ENCODE measurements at places on chromosomes 3 and 15. TPM values are rescaled to one million over a fixed set of nuclear protein-coding genes. Genes with fewer than 3 reads are reported as not detected.

- no peaks in the 10 kb centered on the region for H3K27me3 ChIP-seq
- no peak overlapping the region for H3K4me3 ChIP-seq
- H3K4me1 ChIP-seq, result no peaks in the 10 kb centered on the region
- DNase-seq, result no peak
- H3K27ac ChIP-seq, result no peak overlapping the region
Observed at GRCh38 chr3:66153481-66154443, 67.0 kb upstream of the SLC25A26 start.

GRCh38 chr3:109702252-109702651, 364.9 kb upstream of the DPPA4 start:
- H3K27ac ChIP-seq, result no peak overlapping the region
- DNase-seq, result no peak
- 0 out of 2 replicates have a peak, but pooled peaks cover 4% of the 10 kb centered on the region for H3K36me3 ChIP-seq

GRCh38 chr3:111741181-111741580, 117.9 kb upstream of the PHLDB2 start:
- no peaks in the 10 kb centered on the region for H3K4me1 ChIP-seq
- no peak for DNase-seq
- no peaks in the 10 kb centered on the region for H3K36me3 ChIP-seq
- no peak overlapping the region for H3K4me3 ChIP-seq

GRCh38 chr3:88983458-88983857, 124.0 kb upstream of the EPHA3 start:
- H3K27ac ChIP-seq, result no peak overlapping the region
- no peak for DNase-seq
- no peak overlapping the region for H3K4me3 ChIP-seq

- no peaks in the 10 kb centered on the region for H3K27me3 ChIP-seq
- no peak overlapping the region for H3K4me3 ChIP-seq
- H3K36me3 ChIP-seq, result no peaks in the 10 kb centered on the region
- no peaks in the 10 kb centered on the region for H3K4me1 ChIP-seq
- no peak overlapping the region for H3K27ac ChIP-seq
- peak; percentile 36 for DNase-seq
Observed at GRCh38 chr3:43858294-43858701, 167.6 kb downstream of the ABHD5 start.

Gene TMEM266
- 0.81 TPM for total RNA-seq

Gene ASB14
- total RNA-seq, result not detected

Gene NANOGP8
- total RNA-seq, result 91.5 TPM

Gene NEIL1
- total RNA-seq, result 16.5 TPM

Gene ATXN7
- total RNA-seq, result 21.5 TPM

Gene CFAP20DC
- 4.5 TPM for total RNA-seq

Measured in H9 (cell line).